Stimulated activated CD8-positive, alpha-beta memory T cell treated with anti-CD3 and anti-CD28 coated beads, Interleukin-2, amount 100 ng/mL, for 1 hour (primary cell): ENCODE measurements at places on chromosomes 4 and X.

GRCh38 chrX:154733066-154733425 lies 17.8 kb downstream of the GAB3 start:
- no peak for DNase-seq

GRCh38 chrX:2705046-2705832 lies 14.1 kb downstream of the CD99 start:
- no peak for DNase-seq

DNA sequence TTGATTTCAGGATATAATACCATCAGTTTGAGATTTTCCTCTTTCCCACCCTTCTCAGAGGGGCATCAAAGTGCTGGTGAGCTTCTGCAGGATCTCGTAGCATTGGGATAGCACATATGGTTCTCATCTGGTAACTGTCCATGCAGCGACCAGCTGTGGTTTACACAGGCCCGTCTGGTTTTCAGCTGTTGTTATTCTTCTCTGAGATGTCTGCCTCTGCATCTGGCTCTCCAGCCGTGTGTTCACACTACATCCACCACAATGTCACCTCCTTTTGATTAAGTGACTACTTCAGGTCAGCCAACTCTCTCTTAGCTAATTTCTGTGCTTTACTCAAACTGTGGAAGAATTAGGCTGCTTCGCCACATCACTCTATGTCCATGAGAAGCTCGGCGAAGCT lies 676.7 kb upstream of the TENM3 start:
- no peak for DNase-seq

GRCh38 chrX:1462596-1463251 lies 10.0 kb upstream of the ASMTL start:
- DNase-seq: peak; percentile 47

- no peak for DNase-seq
Measured at GRCh38 chr4:112857461-112857860, 192.0 kb upstream of the ANK2 start.

- no peak for DNase-seq
Measured at GRCh38 chr4:17597517-17597916, 16.9 kb upstream of the MED28 start.

- DNase-seq: no peak
Measured at GRCh38 chr4:88674979-88675378, 22.6 kb downstream of the NAP1L5 start.

- no peak for DNase-seq
Measured at GRCh38 chrX:63488546-63489373, 137.6 kb upstream of the SPIN4 start.

GRCh38 chr4:683982-684622 lies 4.8 kb downstream of the SLC49A3 start:
- no peak for DNase-seq

DNA sequence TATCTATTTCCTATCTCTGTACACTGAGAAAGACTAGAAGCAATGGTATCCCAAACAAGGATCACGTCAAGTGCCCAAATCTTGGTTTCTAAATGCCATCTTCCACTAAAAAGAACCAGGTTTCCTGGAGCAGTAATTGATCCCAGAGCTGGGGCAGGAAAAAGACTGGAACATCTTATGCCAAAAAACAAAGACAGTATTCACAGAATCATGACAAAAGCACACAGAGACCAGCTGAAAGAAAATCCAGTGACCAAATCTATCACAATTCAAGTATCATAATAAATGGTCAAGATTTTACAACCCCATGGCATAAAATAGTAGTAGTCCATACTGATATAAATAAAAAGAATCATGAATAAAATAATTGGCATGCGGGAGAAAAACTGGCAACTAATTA lies 44.9 kb downstream of the CENPC start:
- no peak for DNase-seq

- no peak for DNase-seq
Measured at GRCh38 chr4:71322425-71322824, 16.4 kb upstream of the SLC4A4 start.

DNA sequence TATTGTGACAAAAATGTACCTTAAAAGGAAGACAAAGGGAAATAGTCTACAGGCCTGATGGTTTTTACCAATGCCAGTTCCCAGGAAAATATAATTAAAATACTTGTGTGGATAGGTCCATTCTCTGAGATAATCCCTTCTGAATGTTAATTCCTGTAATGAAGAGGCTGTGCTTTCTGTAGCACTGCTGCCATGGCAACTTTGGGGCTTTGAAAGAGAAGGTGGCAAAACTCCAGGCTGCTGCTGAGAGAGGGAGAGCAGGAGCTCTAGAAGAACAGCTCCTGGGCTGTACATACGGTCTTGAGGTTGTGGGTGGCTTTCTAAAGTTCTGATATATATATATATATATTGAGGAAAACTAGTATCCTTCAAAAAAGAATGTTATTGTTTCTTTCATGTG lies 125.4 kb downstream of the PDLIM5 start:
- no peak for DNase-seq

- no peak for DNase-seq
Measured at GRCh38 chr4:81460191-81460701, 11.5 kb downstream of the RASGEF1B start.

DNA sequence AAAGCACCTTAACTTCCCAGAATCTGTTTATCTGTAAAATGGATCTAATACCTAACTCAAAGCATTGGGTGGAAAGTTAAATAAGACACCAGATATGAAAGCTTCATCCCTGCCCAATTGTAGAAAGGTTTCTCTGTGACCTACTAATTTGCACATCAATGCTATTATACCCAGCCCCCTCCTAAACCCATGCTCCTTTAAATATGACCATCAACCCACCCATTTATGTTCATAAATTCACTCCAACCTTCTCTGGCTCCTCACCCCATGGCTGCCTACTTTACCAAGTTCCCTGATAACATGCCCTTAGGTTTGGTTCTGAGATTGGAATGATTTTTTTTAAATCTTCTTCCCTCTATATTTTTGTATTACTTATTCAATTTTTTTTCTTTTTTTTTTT lies 1.9 kb downstream of the LYAR start:
- no peak for DNase-seq

DNA sequence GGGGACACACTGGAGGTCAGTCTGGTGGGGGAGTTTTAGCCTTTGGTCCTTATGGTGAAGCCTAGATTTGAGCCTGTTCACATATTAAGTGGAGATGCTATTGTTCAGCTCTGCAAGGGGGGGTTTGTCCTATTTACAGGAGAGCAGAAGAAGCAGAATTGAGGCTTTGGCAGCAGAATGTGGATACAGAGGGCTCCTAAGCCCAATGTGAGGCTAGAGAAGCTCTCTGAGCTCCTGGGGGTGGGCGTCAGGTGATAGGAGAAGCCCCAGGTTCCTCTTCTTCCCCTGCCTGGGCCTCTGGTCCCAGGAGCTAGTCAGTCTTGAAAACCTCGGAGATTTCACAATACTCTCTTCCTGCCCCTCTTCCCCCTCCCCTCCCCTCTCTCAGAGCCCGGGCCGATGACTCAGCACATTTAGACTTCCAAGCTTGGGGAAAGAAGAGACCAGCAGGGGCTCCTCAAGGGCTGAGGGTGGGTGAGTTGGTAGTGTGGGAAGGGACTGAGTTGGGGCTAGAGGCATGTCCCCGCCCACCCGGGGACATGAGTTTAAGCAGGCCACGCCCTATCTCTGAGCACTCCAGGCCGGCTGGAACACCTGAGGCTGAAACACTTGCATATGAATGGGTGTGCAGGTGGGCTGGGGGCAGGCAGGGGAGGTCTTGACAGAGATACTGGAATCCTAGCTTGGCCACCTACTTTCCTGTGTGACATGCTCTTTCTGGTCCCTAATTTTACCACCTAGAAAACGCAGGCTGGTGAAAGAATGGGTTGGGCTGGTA lies 3.4 kb downstream of the TFE3 start:
- no peak for DNase-seq
